ENCODE measurements at places on chromosomes 4 and X.

DNA sequence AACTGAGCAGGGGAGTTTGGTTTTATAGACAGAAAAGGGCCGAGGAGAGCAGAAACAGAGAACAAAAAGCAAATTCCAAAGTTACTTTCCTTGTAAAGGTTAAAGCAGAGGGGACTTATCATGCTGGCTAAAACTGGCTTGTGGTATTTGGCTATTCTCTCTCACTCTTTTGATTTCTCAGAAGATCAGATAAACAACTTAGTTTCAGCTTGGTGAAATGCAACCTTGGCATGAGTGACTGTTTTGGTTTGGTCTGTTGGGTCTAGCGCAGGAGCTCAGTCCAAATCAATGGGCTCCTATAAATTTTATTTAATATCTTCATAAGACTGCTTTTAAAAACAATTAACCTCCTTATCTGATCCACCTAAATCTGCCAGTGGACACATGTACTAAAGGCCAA, 47.3 kb upstream of the KIAA1210 start:
- DNase-seq = no peak

- DNase-seq = no peak
Observed at GRCh38 chr4:5963611-5964010, 54.6 kb downstream of the C4orf50 start.

DNA sequence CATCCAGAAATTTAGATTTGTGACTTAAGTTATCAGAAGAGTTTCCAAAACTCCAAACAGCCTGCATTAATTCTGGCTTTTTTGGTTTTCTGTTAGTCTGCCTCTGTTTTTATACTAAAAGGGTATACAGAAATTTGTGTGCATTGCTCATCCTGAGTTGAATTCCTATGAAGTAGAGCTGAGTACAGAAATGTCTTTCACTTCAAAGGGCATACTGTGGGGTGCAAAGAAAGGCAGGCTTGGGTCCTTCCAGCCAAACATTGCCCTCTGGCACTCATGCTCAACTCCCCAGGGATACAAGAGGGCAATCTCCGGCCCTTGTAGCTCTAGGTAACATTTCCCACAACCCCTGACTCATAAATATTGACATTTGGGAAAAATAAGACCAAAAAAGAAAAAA, 27.6 kb upstream of the TMEM184C start:
- no peak for DNase-seq

DNA sequence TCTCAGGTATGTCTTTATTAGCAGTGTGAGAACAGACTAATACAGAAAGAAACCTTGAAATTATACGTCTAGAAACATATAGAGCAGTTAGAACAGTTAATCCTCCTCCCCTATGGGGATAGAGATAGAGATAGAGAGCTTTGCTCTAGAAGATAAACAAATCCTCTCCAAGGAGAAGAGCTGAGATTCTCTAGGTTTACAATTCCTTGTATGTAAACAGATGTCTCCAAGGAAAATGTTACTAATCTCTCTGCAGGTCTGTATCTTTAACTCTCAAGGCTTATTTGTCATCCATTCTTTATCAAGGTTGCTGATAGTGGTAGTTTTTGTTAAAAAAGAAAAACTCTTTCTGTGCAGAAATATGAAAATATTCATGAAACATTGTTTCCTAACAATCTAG, 282.1 kb upstream of the GIMD1 start:
- no peak for DNase-seq

Data from activated naive CD4-positive, alpha-beta T cell treated with anti-CD3 and anti-CD28 coated beads for 36 hours (primary cell).